ENCODE measurements at places on chromosomes 7 and 10.
A peak's percentile ranks its signal among the peaks of the same experiment; 100 is the strongest.

DNA sequence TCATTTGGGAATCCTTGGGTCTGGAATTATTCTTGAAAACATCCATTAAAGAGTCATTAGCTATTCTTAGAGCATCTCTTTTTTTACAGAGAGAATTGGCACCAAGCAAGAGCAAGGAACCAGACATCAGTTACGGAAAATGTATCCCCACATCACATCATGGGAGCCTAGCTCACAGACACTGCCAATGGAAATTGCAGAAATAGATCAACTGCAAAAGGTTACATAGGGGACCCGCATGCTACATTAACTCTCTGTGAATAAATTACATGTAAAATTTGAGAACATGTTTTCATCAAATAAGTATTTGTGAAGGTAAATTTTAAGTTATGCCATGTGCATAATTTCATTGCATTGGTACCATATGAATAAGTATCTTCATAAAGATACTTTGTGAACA is 224.8 kb downstream of the ZNF248 start:
- DNase-seq = no peak

GRCh38 chr10:43076876-43077420 is at the start of gene RET:
Gene RET (plus strand): TSS chr10:43077069. CDS start chr10:43077259, 190 bp downstream.
- no peak for DNase-seq

DNA sequence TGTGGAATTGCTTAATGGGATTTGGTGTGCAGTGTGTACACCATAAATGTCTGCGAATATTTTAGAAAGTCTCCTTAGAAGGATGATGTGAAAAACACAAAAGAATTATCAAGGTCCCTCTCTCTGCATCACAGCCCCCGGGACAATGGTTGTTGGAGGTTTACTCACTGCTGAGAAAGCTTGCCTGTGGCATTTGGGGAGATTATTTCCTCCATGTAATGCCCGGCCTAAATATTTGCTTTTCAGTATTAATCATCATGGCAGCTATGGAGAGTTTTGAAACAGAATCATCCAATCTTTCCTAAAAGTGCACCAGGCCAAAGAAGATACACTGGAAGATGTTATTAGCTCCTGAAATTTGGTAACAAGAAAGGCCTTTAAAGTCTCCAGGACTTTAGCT is 113.8 kb upstream of the ADCY1 start:
- DNase-seq = no peak

- peak; percentile 34 for DNase-seq
Measured at GRCh38 chr10:132387764-132388210, 9.2 kb upstream of the PWWP2B start.

- no peak for DNase-seq
Measured at GRCh38 chr10:63200431-63200830, 67.3 kb downstream of the NRBF2 start.

- DNase-seq = no peak
Measured at GRCh38 chr7:105364684-105365083, 24.0 kb downstream of the SRPK2 start.

- DNase-seq = no peak
Measured at GRCh38 chr10:30752481-30752881, 122.9 kb upstream of the LYZL2 start.

DNA sequence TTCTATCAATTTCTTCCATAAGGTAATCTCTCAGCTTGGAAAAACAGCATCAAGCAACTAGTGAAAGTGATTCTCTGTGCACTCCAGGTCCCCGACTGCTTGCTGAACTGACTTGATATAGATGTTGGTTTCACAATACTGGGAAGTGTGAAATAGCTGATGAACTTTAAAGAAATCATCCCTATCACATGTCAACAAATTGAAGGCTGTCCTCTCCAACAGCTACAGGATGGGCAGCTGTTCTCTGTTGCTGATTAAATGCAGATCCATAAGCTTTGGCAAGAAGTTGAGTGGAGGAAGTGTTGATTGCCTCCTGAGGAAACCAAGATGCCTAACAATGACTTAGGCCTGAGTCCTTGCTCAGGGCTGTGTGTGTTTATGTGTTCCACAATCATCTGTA is 130.4 kb upstream of the GDF10 start:
- peak; percentile 56 for DNase-seq

DNA sequence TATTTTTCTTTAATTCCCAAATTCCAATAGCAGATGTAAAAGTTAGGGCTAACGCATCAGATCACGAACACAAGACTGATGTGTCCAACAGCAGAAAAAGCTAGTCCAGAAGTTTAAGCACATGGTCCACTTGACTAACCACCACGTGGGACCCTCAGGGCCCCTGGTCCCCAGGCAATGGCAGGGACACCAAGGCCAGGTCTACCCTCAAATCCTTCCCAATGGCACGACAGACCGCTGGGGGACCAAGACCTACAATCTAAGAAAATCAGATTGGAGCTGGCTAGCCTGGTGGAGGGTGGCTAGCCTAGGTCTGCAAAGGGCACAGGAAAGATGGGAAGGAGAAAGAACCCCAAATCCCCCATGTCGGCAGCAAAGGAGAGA is 1.5 kb downstream of the GIGYF1 start:
- no peak for DNase-seq

GRCh38 chr7:151307536-151307935 is 34.1 kb upstream of the NUB1 start:
- DNase-seq = no peak

DNA sequence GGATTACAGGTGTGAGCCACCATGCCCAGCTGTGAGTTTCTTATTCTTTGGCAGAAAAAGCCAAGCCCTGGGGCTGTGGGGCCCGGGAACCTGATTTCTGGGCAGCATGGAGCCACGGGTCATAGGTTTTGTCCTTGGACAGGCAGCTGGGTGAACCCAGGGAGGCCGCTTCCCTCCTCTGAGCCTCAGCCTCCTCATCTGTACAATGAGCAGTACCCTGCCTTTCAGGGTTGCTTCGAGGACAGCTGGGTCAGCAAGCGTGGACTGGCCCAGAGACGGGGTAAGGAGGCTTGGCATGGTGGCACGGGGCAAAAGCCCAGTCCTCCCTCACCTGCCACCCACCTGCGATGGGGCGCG is 84.1 kb upstream of the GNA12 start:
- no peak for DNase-seq

DNA sequence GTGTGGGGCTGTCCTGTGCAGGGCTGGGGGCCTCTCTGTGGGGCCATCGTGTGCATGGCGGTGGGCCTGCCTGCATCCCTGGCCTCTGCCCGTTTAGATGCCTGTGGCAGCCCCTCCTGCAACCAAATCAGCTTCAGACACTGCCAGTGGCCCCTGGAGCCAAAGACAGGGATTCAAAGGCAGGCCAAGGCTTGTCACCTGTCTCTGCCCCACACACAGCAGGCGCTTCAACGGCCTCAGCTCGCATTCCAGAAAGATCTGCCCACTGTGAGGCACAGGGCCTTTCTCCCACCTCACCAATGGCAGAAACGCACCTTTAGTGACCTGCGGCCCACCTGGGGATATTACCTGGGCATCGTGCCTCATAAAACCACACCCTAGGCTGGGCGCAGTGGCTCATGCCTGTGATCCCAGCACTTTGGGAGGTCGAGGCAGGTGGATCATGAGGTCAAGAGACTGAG is 46.0 kb downstream of the INSIG1 start:
- no peak for DNase-seq

DNA sequence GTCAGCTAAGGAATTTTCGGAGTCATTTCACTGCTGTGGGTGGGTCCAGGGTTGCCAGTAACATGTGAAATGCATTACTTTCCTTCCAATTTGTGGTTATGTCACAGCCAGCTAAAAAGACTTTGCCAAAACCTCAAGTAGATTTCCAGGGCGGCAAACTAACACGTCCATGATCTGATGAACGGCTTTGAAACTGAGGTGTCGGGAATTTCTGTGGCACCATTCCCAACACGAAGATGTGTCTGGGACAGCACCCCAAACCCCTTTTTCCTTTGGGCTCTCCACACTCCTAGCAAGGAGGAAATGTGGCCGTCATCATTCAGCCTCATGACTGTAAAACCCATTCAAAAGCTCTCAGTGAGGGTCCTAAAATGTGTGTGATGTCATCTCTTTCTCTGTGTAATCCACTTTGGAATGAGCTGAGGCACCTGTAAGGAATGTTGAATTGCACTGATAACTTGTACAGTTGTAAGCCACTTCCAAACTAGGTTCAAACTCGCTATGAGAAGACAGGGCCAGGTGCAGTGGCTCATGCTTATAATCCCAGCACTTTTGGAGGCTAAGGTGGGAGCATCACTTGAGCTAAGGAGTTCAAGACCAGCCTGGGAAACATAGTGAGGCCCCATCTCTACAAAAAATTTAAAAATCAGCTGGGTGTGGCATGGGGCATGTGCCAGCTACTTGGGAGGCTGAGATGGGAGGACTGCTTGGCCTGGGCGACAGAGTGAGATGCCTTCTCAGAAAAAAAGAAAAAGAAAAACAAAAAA is 146.1 kb upstream of the FRMD4A start:
- no peak for DNase-seq

DNA sequence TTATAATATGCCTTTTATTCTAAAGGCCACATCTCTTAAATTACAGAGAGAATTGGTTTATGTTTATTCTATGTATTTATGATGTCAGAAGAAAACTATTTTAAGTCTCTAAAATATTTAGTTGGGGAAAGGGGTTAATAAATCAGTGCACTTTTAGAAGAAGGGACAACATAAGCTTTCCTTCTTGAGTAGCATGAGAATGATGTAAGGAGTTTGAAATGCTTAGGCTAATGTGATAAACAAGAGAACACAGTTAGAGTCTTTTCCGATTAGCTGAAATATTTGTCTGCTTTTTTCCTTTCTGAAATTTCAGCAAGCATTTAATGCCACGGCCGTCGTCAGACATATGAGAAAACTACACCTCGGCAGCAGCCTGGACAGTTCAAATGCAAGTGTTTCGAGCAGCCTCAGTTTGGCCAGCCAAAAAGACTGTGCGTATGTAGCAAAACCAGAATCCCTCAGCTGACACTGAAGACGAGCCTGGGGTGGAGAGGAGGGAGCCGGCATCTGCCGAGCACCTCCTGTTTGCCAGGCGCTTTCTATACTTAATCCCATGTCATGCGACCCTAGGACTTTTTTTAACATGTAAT is 176.2 kb downstream of the CCDC3 start:
- no peak for DNase-seq

- DNase-seq = peak; percentile 6
Measured at GRCh38 chr7:148037044-148037443, 553.5 kb upstream of the C7orf33 start.

DNA sequence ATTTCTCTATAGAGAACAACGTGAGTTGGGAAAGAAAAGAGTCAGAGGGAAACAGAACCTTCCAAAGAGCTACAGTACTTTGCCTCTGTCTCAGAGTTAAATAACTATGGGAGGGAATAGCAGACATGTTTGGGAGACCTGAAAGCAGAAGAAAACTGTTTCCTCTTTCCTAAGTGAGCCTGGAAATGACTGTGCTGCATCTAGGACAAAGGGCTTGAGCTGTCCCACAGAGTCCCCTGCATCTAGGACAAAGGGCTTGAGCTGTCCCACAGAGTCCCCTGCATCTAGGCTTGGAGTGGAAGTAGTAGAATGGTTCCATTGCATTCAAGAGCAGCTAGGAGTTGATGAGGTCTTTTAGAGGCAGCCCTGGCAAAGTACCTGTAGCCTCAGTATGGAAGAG is 149.7 kb downstream of the DKK1 start:
- DNase-seq = peak; percentile 59

DNA sequence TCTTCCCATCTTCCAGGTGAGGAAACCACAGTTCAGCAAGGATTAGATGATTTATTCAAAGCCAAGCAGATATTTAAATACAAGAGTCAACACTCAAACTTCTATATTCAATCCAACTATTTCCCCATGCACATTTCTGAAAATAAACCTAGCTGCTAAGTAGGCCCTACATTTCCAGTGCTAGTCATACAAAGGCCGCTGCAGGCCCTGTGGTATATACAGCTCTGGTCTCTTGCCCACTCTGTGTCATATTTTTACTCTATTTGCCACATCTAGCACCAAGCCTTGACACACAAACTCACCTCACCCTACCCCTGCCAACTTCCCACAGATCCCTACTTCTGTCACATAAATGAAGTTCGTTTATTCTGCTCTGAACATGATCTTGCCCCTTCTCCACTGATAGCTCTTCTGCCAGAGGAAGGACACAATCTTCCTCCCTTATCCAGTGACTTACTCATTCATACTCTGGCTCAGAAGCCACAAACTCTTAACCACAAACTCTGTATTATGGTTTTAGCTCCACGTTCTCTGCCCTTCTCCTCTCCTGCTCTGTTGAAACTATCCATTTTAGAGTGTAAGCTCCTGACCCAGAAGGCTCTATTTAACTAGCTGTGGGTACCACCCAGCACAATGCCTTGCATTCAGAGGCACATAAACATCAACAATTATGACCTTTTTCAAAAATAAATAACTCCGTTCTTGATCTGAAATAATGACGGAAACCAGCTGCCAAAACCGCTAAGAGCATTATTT is 180.7 kb downstream of the CPEB3 start:
- DNase-seq = no peak

DNA sequence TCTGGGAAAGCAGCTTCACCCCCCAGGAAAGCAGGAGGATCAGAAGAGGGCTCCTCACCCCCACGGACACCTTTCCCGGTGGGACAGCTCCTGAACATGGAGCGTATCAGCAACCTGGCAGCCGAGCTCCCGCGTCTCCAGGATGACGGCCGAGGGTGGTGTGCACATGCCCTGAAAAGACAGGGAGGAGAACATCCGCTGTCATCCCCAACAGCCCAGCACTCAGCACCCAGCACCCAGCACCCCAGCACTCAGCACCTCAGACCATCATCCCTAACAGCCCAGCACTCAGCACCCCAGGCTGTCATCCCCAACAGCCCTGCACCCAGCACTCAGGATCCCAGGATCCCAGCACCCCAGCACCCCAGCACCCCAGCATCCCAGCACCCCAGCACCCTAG is 3.9 kb upstream of the CFAP46 start:
- DNase-seq = no peak

GRCh38 chr10:113230011-113230610 is 280.1 kb downstream of the TCF7L2 start:
- no peak for DNase-seq

GRCh38 chr10:6986927-6987326 is 406.9 kb upstream of the PRKCQ start:
- DNase-seq = no peak

DNA sequence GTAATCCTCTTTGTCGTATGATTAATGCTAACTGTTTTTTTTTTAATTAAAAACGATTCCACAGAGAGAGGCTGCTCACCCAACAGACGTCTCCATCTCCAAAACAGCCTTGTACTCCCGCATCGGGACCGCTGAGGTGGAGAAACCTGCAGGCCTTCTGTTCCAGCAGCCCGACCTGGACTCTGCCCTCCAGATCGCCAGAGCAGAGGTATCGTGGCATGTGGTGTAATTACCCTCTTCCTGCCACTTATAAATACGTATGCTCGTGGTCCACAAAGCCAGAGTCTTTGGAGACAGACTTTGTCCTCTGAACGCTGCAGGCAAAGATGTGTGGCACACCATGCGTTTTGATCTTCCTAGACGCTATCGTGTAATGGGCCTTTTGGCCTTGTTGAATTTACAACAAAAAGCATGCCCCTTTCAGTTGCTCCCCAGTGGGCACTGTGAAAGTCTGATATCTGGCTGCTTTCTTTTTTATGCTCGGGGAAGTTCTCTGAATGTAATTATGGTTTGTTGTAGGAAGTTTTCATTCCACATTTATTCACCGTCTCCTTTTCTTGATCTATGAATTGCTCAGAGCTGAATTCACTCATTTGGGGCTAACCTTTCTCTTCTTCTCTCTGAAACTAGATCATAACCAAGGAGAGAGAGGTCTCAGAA is 33.6 kb upstream of the BTBD16 start:
- DNase-seq = no peak

GRCh38 chr7:29401769-29402168 is 161.9 kb upstream of the PRR15 start:
- DNase-seq = no peak
